ENCODE measurements at places on chromosomes 1 and 21. TPM values are rescaled to one million over a fixed set of nuclear protein-coding genes. Genes with fewer than 3 reads are reported as not detected.

KIRREL1 gene
- not detected for total RNA-seq

ECM1 gene
- total RNA-seq = 2.0 TPM

PTPN7 gene
- total RNA-seq = 281 TPM

ETV3 gene
- total RNA-seq = 18.4 TPM

TARDBP gene
- total RNA-seq = 120 TPM

SPRR2G gene
- total RNA-seq = not detected

BACH1 gene
- 86.0 TPM for total RNA-seq

ZNF684 gene
- 3.5 TPM for total RNA-seq

EPHA2 gene
- not detected for total RNA-seq

LAPTM5 gene
- total RNA-seq = 316 TPM

HNRNPR gene
- total RNA-seq = 193 TPM

PTGER3 gene
- total RNA-seq = not detected

RGS8 gene
- total RNA-seq = 0.04 TPM

ADAMTSL4 gene
- 0.37 TPM for total RNA-seq

CRYAA gene
- not detected for total RNA-seq

GJB4 gene
- not detected for total RNA-seq

DMRTA2 gene
- not detected for total RNA-seq

RNF186 gene
- total RNA-seq = not detected

SUSD4 gene
- total RNA-seq = 0.42 TPM

TMEM82 gene
- not detected for total RNA-seq

SLC66A1 gene
- 8.9 TPM for total RNA-seq

CFAP74 gene
- not detected for total RNA-seq

NPPA gene
- not detected for total RNA-seq

FALEC gene
- total RNA-seq = 1.2 TPM

PEX19 gene
- 48.3 TPM for total RNA-seq

LAD1 gene
- total RNA-seq = not detected

TRIM62 gene
- total RNA-seq = 6.5 TPM

HFM1 gene
- not detected for total RNA-seq

RCAN3 gene
- total RNA-seq = 54.6 TPM

LCE1C gene
- total RNA-seq = not detected

SEC16B gene
- total RNA-seq = not detected

TRNP1 gene
- not detected for total RNA-seq

ZYG11A gene
- total RNA-seq = 0.26 TPM

KRTAP10-12 gene
- not detected for total RNA-seq

FAM72D gene
- total RNA-seq = 11.0 TPM

RGS16 gene
- total RNA-seq = 32.1 TPM

FOXE3 gene
- not detected for total RNA-seq

GBP5 gene
- 135 TPM for total RNA-seq

SPRR2E gene
- total RNA-seq = not detected

LIN28A gene
- total RNA-seq = not detected

THEM5 gene
- not detected for total RNA-seq

MYBPH gene
- not detected for total RNA-seq

RCSD1 gene
- 69.0 TPM for total RNA-seq

All from activated T-helper 17 cell treated with anti-CD3 and anti-CD28 coated beads, Interleukin-2, amount 50 U/mL, for 72 hours (primary cell).